SHP77 (cell line): ENCODE measurements at places on chromosomes 3 and 15.

- DNase-seq, result no peak
Measured at GRCh38 chr3:190024912-190025311, 95.8 kb downstream of the P3H2 start.

DNA sequence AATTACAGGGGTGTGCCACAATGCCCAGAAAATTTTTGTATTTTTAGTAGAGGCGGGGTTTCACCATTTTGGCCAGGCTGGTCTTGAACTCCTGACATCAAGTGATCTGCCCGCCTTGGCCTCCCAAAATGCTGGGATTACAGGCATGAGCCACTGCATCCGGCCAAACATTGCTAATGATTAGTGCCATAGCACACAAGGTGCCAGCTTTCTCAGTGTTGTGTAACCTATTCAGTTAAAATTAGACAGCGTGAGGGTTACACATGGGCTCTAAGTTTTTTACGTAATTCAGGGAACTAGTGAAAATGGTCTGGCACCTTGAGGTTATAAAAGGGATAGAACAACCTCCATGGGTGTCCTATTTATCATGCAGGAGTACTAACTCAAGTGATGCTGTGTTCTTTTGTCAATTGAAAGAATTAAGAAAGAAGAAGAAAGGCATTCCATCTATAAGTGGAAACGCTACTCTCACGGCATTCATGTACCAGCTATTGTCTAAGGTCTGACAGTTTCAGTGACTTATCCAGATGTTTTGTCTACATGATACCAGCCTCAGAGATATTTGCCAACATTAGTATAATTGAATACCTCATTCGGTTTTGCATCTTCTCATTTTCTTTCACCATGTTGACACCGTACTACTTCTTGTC is 84.7 kb downstream of the EOMES start:
- no peak for DNase-seq

GRCh38 chr3:42302924-42303634 is 37.1 kb upstream of the CCK start:
- no peak for DNase-seq

GRCh38 chr3:54421943-54422342 is 299.6 kb downstream of the CACNA2D3 start:
- DNase-seq, result no peak

- DNase-seq, result no peak
Measured at GRCh38 chr3:61877359-61878138, 316.2 kb downstream of the PTPRG start.

DNA sequence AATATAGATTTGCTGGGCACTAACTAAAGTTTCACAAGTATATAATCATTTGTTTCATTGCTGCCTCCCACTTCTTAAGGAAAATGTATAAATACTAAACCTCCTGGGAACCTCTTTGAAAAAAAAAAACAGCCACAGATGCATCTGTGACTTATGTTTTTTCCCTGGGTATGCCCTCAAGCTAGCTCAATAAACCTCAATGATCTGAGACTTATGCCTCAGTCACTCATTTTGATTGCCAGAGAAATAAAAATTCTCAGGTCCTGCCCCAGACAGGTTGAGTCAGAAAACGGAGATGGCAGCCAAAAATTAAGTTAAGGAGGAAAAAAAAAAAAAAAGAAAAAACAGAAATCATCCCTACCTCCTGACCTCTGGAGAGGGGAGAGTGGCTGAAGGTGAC is 22.1 kb downstream of the ILDR1 start:
- DNase-seq, result no peak

- DNase-seq, result no peak
Measured at GRCh38 chr3:110933821-110934426, 137.7 kb upstream of the NECTIN3 start.

GRCh38 chr15:25236143-25236860 is 202.5 kb downstream of the UBE3A start:
- DNase-seq, result no peak

DNA sequence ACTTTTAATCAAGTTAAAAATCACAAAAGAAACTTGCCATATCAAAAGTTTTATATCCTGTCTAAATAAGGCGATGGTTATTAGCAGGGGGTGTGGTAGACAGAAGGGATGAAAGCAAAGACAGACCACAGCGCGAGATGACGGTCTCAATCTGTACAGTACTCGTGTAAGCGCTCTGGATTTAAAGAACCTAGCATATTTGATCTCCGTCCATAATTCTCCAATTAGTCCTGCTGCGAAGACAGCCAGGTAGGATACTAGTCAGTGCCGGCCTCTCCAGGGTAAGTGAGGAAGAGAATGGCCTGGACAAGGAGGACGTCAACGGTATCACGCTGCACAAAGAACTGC is 701 bp downstream of the SGO1 start:
- DNase-seq, result no peak

DNA sequence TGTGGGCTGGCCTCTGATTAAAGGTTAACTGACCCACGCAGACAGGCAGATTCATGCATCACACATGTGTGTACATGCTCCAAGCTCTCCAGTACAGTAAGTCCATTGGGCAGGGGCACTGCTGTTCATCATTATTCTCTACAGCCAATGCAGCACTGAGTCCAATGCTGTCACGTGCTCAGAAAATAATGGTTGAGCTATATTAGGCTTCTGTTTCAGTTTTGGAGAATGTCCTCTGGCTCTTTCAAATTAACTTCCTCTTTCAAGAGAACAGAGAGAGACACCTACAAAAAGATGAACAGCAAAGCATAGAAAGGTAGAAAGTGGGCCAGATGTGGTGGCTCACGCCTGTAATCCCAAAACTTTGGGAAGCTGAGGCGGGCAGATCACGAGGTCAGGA is 202.6 kb downstream of the MEX3B start:
- DNase-seq, result no peak

DNA sequence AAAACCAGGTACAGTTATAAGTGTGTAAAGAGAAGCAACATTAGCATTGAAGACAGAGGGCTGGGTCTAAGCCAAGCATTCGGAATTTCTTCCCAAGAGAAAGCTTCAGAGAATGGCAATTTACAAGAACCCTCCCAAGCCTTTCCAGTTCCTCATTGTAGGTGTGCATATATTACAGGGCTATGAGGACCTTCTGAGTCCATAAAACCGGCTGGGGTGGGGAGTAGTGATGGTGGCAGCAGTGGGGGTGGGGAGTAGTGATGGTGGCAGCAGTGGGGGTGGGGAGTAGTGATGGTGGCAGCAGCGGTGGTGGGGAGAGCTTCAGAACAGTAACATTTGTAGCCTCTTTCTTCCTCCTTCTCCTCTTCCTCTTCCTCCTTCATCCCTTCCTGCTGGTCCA is 368.7 kb upstream of the UMPS start:
- DNase-seq, result no peak

- no peak for DNase-seq
Measured at GRCh38 chr3:188513662-188514328, 359.8 kb downstream of the LPP start.

GRCh38 chr3:151047636-151048035 is 37.8 kb upstream of the MED12L start:
- no peak for DNase-seq
